ENCODE measurements at places on chromosomes 2 and 18.

DNA sequence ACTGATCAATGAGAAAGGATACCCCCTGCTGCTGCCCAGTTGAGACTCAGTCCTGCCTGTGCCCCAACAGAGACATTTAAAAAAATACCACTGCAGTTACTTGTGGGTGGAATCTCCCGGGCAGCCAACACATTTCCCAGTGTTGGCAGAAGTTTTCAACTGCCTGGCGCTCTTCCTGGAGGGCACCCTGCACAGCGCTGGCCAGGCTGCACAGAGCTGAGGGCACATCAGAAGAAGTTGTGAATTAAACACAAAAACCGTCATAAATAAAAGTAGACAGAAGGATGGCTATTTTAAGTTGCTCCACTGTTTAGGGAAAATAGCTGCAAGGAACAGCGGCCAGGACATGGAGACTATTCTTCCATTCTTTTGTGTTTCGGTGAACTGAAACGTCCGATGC is 110.2 kb upstream of the THOC1 start:
- no peak for DNase-seq

GRCh38 chr2:45128580-45128997 is 119.3 kb upstream of the SIX2 start:
- no peak for DNase-seq

DNA sequence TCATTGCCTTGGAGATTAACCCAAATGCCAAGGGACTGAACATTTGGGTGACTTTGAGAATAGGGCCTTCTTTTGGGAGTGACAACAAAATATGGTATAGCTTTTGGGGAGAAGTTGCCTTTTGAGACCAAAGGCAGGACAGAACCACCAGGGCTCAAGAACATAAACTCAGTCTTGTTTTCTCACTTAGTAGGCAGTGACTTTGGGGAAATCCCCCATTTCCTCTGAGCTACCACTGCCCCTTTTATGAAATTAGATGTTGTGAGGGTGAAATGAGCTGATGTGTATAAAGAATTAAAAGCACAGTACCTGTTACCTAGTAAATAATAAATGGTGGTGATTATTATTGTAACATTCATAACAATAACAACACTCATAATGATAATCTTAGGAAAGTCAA is 36.5 kb downstream of the GPD2 start:
- DNase-seq: no peak

DNA sequence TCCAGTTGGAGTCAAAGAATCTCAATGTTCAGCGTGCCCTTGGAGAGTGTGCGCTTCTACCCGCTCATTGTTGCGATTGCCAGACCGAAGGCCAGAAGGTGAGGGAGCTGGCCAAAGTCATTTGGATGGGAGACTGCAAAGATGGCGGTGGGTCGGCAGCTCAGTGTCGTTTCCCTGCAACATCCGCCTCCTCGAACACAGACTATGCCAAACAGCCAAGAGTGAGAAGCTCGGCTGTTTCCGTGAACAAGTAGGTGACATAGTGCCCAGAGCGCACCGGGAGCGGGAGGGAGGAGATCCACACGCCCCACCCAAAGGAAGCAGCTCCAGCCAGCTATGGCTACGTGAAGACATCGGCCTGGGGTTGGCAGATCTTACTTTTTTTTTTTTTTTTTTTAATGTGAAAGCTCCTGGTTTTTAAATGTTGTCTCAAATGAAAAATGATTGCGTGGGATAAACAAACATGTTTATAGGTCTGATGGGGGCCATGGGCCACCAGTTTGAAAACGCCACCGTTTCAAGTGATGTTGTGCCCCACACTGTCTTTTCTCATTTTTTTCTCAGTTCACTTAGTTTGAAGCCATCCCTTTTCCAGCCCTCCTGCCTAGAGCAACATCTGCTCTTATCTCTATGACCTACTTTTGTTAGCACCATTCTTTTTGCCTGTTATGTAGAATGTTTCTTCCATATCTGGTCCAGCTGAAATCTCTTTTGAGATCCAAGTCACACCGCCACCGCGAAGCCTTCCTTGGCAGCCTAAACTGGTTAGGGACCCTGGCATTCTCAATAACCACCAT is 682.4 kb downstream of the RNF144A start:
- DNase-seq: no peak

- no peak for DNase-seq
Measured at GRCh38 chr2:43939695-43940256, 56.0 kb downstream of the LRPPRC start.

DNA sequence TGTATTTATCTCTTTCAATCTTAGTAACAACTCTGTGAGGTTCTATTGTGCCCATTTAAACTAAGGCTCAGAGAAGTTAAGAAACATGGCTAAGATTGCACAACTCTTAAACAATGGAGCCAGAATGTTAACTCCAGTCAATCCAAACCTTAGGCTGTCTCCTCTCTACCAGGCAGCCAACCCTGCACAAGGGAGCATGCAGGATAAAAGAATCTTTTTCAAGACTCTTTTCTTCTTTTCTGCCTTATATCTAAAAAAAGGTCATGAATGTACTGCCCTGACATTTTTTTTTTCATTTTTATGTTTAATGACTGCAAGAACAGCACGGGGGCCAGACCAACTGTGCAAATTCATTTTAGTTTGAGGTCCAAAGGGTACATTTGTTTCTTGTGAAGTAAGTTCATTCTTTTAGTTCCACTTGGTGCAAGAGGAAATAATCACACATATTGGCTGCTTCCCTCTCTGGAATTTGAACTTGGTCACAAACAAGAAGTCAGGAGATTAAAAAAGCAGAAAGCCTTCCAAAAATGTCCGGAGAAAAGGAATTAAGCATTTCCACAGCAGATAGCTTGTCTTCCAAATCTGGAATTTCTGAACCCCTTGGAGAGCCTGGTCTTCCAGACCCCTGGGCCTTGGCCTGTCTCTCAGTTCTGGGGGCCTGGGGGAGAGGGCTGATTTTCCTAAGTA is 96.0 kb upstream of the RIOK3 start:
- peak; percentile 54 for DNase-seq

DNA sequence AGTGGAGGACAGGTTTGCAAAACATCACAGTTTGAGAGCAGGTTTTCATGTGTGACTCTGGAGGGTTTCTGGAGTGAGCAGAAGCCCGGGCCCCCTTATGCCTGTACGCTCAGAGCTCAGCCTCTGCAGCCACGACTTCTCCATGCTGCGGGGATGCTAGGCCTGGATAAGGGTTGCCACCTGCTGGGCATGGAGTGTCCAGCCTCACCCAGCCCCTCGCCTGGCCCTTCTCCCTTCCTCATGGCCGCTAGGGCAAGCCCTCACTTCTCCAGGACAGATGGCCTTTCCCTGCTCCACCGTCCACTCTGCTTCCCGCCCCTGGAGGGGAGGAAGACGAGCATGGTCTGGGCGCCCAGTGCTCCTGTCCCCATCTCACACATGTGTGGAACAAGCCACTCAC is 318.7 kb downstream of the GBX2 start:
- DNase-seq: no peak

DNA sequence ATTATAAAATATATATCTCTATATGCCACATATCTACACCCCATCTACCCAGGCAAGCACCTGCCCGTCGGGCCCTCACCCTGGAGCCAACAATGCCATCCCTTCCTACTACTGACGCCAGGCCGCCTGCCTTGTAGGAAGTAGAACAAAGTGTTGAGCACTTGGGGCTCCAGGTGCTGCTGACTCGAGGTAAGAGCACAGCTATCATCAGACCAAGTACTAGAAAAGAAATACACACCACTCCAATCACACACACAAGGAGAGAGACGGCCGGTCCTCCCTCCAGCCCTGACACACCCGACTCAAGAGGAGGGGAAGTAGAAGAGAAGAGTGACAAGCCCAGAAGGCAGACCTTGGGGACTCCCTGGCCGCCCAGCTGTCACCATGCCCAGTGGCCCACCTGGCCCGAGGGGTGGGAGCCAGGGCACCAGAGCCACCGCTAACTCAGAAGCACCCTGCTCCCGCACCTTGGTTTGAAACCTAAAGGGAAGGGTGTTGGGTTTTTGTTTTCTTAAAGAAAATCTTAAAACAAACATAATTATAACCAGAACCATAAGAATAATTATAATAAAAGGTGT is 64.0 kb upstream of the POMC start:
- DNase-seq: no peak

DNA sequence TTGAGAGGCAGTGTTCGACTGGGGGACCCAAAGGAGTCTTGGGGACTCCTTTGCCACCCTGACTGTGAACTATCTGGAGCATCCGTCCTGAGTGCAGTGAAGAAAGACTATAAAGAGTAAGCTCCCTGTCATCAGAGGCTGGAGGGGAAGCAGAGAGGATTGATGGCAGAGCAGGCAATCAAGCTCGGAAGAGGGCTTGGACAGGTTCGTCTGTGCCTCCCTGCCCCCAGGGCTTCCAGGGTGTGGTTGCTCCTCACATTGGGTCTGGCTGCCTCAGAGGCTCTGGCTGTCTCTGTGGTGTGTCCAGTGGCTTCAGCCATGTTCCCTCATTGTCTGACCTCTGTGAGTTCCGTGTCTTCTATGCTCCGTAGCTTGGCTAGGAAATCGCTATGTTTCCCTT is 13.8 kb upstream of the EN1 start:
- no peak for DNase-seq

DNA sequence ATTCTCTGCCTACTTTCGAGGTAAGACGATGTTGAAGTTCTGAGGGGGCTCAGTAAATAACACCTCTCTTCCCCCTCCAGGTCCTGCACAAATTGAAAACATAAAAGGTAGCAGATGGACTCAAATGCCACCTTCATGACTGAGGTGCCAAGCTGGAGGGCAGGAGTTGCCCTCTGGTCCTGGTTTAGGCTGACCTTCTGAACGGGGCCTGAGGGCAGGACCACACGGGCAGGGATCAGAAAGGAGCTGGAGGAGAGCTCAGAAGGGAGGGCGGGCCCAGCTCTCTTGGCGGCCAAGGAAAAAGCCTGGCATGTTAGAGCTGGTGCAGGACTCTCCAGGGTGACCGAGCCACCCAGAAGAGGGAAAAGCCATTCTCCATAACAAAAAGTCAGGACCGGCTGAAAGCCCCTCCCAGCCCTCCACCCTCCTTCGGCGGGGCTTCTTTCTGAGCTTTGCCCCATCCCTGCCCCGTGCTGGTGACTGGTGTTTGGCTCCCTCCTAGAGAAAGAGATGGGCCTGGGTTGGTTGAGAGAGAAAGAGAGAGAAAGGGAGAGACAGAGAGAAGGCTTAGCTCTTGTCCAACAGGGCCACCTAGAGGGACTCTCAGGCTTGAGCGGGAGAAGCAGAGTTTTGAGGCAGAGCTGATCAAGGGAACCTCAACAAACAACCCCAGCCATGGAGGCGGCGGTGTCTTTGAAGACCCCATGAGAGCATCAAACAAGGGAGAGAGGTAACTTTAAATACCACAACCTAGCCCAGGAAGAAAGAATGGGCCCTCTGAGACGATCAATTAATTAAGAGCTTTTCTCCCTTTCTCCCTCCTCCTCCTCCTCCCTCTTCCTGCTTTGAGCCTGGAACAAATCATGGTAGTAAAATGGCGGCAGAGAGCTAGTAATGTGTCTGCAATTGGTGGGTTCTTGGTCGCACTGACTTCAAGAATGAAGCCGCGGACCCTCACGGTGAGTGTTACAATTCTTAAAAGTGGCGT is 50.8 kb downstream of the WIPF1 start:
- DNase-seq: no peak

DNA sequence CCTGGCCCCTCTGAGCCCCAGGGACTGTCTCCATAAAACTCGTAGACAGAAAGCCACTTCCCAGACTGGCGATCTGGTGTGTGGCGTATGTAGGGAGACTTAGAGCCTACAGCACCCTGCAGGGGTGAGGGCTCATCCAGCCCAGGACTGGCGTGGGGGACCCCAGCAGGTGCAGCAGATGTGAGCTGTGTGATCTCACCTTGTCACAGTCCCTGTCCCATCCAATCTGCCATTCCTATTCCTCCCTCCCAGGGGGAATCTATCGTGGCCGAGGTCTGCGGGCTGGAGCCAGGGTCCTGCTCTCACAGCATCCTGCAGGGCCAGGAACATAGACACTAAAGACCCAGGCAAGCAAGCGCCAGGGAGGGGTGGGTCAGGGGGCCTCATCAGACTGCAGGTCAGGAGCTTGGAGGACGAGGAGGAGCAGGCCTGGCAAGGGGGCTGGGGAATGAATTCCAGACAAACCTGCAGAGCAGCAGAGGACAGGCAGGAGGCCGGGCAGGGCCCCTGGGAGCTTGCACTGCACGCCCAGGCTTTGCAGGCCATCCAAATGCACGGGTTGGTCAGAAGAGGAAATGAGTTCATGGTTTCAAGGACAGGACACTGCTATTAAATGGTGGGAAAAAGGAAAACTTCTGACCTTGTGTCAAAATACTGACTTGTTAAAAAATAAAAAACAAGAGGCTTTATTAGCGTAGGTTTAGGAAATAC is 32.5 kb downstream of the HS6ST1 start:
- no peak for DNase-seq

DNA sequence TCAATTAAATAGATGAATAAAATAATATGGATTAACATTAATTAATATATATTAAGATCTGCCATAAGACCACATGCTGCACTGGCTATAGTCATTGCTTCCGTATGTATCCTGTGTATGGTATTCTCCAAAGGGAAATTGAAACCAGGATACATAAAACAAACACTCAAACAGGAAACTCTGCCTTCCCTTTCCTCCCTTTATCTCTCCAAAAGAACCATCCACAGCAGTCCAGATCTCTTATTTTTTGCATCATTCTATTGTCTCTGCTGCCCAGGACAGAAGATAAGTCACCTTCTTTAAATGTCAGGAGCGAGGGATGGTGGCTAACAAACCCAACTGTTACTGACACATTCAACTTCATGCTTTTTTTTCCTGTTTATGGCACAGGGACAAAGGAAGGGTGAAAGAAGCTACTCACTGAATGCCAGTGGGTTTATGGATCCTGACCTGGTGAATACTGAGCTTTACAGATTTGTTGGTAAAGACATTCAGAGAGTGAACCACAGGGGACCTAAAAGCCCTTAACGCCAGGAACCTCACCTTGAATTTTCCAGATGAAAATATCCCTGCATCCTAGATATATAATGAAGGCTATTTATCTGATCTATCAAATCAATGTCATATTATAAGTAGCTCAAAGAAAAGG is 67.5 kb downstream of the CSRNP3 start:
- DNase-seq: no peak

- no peak for DNase-seq
Measured at GRCh38 chr18:62758591-62758990, 43.2 kb downstream of the PHLPP1 start.

DNA sequence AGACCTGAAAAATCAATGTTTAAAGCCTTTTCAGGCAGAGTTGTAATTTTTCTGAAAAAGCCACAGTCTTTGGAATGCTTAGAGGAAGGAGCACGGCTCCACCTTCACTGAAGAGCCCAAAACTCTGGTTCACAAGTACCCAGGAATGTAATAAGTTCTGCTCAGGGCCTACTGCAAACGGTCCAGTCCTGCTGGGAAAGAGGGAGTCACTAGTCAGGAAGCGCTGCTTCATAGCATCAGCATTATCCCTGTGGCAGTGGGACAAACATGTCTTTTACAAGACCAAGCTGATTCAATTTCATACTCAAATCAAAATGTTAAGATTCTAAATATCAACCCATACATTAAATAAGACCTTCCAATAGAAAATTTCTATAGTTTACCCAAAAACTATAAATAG is 152.9 kb upstream of the PGAP1 start:
- no peak for DNase-seq
